Karpas-422 (cell line): ENCODE measurements at places on chromosomes 2 and 18.

- peak; percentile 28 for DNase-seq
Observed at GRCh38 chr2:168159754-168160585, 87.4 kb downstream of the STK39 start.

GRCh38 chr18:31683106-31683505 lies 1.3 kb downstream of the B4GALT6 start:
- DNase-seq: no peak

- DNase-seq: peak; percentile 87
Observed at GRCh38 chr2:55010149-55010591, 40.1 kb downstream of the RTN4 start.

DNA sequence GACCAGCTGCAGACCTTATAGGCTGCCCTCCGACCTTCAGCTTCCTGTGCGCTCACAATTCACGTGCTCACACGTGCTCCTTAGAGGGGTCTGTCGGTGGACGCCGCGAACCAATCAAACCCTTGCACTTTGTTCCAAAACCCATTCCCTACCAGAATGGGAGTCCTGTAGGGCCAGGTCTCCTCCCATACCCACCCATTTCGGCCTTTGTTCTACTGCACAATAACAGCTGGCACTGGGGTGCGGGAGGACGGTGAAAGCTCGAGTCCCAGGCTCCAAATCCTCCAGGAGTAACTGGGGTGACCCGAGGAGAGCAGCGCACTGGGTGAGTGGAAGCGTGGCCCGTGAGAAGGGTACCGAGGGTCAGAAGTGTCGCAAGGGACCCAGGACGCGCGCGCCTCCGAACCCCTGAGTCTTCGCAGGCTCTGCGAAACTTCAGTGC lies 13.0 kb downstream of the SIX3 start:
- DNase-seq: no peak

GRCh38 chr2:145220496-145220895 lies 700.6 kb upstream of the ZEB2 start:
- DNase-seq: no peak

- DNase-seq: no peak
Observed at GRCh38 chr2:202643012-202643858, 8.5 kb downstream of the FAM117B start.

DNA sequence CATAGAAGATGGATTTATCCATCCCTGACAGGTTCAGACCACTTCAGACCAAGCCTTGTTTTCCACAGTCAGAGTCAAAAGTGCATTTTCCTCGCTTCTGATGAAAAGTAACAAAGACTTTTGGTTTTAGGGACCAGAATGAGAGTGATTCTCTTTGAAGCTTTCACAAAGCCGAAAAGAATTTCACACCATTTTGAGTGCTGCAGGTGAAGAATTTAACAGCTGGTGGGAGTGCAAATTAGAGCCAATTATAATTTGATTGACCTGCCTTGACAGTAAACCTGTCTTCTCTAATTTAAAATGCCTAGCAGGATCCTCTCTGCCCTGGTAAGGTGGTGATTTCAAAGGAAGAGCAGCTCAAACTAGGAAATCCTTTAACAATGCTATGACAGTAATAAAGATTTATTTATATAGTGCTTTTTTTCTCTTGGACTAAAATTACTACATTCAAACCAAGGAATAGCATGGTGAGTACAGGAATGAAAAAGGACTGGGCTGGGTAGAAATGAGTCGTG lies 241.6 kb downstream of the HRH4 start:
- DNase-seq: no peak

DNA sequence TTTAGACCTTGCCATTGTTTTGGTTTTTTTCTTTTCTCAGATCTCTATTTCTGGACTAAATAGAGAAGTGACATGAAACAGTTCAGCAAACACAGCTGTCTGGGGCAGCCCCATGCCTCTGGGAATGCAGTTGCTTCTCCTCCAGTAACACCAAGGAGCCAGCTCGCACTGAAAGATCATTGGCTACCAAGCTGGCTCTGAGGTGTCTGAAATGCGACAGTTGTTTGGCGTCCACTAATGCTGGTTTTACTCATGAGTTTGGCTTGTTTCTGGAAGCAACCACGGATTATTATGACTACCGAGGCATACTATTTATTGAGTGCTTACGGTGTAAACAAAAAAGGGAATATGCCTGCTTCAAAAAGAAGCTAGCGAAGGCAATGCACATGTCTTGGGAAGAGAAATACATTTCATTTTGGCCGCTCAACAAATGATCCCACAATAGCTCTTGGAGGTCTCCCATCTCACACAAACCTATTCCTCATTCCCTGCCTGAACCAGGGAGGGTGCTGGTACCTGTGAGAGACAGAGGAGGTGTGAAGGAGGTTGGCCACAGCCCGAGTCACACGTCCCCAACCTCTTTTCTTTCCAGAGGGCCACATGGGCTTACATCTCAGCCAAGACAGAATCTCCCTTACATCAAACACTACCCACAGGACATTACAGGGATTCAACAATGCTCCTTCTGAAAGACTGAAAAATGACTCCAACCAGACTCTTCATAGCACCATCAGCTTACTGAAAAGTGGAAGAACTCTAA lies 37.5 kb upstream of the NEB start:
- DNase-seq: peak; percentile 71

- DNase-seq: no peak
Observed at GRCh38 chr18:52504589-52504988, 164.6 kb downstream of the DCC start.

GRCh38 chr2:26235089-26235488 lies 9.3 kb downstream of the HADHA start:
- DNase-seq: no peak

- no peak for DNase-seq
Observed at GRCh38 chr2:120605231-120605935, 130.3 kb upstream of the GLI2 start.

- no peak for DNase-seq
Observed at GRCh38 chr2:189679226-189679625, 4.8 kb downstream of the ANKAR start.

DNA sequence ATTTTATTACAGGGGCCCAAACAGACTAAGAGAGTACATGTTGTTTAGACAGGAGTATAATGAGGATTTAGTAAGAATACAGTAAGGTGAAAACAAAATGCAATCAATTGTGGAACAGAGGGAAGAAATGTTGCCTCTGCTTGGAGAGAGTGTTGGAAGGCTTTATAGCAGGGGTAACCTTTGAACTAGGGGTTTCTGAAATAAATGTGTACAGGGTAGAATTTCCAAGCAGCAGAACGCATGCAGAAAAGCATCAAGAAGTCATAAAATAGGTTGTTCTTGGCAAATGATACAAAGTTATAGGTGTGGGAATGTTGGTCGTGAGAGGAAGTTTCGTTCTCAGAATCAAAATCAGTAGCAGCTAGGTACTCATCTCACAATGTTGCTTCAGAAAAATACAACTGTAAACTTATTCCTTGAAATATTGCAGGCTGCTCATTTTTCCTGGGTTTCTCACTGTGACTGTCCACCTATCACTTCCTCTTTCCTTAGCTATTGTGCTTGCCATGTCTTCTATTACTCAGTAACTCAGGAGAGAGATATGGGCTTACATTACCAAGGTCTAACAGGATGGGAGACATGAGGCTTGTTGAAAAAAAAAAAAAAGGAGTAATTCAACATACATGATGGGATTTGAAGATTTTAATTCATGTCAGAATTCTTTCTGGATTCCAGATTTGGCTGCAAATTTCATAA lies 17.1 kb upstream of the HNMT start:
- DNase-seq: no peak

DNA sequence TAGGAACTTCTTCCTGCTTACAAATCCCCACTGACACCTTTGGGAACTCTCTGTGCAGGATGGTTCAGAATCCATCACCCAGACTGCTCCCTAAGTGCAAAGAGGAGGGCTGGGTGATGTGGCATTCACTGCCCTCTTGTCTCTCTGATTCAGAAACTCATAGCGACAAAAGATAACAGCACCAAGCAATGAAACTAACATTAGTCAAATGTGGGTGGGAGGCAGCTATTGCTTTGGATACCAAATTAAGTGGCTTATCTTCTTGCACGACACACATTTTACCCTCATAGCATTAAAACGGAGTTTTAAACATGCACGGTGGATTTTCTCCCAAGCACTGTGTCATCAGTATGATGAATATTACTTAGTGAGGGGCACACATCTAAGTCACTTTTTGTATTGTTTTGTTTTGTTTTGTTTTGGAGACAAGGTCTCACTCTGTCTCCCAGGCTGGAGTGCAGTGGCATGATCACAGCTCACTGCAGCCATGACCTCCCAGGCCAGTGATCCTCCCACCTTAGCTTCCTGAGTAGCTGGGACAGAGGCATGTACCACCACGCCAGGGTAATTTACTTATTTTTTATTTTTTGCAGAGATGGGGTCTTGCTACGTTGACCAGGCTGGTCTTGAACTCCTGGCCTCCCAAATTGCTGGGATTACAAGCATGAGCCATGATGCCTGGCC lies 40.9 kb upstream of the NEB start:
- no peak for DNase-seq

GRCh38 chr18:70428439-70428838 lies 139.6 kb downstream of the SOCS6 start:
- no peak for DNase-seq

DNA sequence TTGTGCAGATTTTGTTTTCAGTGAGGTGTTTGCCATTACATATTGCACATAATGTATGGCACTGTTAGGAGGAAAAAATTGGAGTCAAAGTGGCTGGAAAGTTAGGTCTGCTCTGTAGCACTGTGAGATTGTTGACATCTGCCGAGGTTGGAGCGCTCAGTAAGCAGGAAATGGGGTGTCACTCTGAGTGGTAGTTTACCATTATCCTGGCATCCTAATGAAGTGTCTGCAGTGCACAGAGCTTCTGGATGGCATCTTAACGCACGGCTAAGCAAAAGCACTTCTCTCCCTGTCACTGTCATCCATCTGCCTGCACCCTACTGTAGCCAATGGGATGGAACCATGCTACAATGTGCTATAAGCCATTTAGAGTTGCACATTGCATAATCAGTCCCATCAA lies 561.9 kb downstream of the ARHGAP15 start:
- no peak for DNase-seq

GRCh38 chr18:48222118-48222517 lies 187.1 kb downstream of the ZBTB7C start:
- DNase-seq: peak; percentile 53
